ENCODE measurements at places on chromosomes 16 and 17.

- DNase-seq = no peak
These were observed 172.9 kb downstream of the FTO start for GRCh38 chr16:53876811-53877210.

DNA sequence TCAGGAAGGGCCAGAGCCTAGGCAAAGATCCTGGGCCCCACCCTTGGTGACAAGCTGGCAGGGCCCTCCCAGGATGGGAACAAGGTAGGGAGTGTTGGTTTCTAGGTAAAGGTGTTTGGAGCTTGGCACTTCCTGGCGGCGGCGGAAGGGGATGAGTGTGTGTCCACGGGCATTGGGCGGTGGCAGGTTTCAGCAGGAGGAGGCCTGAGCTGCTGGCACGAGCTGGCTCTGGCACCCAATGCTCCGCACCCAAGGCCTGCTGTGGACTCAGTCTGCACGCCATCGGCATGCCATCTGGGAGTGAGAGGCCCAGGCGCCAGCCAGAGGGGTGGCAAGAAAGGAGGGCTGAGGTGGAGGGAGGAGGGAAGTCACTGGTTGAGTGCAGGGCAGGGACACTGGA is 46.9 kb upstream of the TAC4 start:
- no peak for DNase-seq

DNA sequence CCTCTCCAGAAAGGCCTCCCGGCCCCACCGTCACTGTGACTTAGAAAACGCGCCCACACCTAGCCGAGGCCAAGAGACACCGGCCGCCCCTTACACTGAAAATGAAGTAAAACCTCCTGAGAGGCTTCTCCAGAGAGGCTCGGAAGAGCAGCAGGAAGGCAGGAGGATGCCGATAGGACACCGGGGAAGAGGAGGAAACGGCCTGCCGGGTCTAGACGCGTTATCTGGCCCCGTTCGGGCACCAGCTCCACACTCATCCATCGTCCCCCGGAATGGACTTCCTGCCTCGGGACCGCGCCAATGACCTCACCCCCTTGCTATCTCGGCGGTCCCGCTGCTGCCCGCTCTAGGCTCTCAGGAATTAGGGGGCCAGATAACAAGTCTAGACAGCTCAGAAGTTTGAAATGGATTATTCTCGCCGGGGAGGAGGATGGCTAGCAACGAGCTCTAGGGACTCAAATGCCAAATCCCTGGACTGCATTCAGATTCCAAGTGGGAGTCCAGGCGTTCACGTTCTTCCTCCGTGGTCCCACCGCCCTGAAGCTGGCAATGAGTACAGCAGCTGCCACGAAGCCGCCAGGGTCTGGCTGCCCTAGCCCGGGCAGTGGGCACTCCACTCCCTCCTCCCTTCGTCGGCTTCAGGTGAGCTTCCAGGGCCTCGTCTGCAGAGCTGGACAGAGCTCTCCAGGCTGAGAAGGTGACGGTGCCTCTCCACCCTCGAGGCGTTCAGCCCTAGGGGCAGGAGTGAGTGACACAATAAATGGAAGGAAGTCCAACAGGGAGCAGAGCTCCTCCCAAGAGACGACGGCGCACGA is 350.9 kb downstream of the FOXL1 start:
- no peak for DNase-seq

DNA sequence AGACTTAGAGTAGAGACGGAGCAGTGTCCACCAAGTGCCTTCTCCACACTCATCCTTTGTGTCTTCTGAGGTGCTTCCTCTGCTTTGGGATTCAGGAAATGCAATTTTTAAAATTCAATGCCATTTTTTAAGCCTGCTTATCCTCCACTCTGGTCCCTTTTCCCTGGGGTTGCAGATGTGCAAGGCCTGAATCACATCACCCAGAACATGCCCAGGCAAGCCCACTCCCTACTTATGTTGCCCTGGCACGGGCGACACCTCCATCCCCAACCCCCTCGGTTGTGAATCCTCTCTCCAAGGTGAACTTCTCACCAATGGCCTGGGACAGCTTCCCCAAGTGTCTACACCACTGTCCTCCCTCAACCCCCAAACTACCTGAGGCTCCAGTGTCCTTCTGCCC is 116.2 kb downstream of the C17orf67 start:
- DNase-seq = no peak

GRCh38 chr17:77645072-77646045 is 313.1 kb upstream of the TNRC6C start:
- DNase-seq = peak; percentile 15

GRCh38 chr16:483341-484075 is 44.0 kb upstream of the CAPN15 start:
- DNase-seq = no peak

DNA sequence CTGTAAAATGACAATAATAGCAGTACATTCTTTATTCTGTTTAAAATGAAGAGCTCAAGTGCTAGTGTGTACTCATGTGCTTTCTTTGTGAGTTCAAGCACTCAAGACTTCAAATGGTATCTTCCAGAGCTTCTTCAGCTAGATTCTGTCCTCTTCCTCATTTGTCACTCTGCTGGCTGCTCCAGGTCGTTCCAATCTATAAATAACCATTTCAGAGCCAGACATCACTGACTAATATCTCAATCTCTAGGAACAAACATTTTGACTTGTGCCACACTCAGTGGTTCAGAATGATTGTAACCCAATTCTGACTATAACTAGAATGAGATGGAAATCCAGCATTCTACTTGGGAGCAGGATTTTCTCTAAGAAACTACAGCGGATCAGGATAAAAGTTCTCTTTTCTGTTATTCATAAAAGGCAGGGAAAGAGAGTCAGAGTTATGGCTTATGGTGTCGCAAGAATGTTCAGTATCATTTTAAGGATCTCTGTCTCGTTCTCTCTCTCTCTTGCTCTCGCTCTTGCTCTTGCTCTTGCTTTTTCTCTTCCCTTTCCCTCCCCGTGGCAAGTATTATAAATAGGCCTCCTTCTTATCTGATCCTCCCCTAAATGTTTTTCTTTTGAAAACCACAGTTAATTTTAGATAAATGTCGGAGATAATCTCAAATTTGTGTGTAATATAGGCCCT is 116.3 kb upstream of the MAF start:
- DNase-seq = no peak

DNA sequence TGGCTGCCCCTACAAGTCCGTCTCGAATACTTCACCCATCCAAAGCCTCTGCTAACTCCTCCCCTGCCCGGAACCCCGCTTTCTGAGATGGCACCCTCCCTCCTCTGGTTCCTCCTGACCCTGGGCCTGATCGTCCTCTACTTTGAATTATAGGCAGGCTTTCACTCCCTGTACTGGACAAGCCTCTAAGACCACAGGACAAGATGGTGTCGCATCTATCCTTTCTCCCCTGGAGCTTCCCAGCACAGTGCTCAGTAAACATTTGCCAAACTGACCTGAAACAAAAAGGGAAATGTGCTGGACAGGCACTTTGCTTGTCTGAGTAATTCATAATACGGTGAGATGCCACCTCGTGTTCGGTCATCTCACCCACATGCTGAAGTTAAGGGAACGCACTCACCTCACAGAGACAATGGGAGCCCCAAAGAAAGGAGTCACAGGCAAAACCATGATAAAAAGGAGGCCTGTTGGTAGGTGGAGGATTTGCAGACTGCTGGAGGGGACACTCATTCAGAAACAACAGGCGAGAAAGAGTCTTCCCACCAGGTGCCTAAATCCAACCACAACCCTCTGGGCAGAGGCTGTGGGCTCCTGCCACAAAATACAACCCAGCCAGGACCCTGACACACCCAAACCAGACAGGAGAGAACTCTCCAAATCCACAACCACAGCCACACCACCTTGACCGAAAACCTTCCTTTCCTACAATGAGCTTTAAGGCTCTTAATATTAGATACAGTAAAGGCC is 28.2 kb downstream of the SNN start:
- no peak for DNase-seq

DNA sequence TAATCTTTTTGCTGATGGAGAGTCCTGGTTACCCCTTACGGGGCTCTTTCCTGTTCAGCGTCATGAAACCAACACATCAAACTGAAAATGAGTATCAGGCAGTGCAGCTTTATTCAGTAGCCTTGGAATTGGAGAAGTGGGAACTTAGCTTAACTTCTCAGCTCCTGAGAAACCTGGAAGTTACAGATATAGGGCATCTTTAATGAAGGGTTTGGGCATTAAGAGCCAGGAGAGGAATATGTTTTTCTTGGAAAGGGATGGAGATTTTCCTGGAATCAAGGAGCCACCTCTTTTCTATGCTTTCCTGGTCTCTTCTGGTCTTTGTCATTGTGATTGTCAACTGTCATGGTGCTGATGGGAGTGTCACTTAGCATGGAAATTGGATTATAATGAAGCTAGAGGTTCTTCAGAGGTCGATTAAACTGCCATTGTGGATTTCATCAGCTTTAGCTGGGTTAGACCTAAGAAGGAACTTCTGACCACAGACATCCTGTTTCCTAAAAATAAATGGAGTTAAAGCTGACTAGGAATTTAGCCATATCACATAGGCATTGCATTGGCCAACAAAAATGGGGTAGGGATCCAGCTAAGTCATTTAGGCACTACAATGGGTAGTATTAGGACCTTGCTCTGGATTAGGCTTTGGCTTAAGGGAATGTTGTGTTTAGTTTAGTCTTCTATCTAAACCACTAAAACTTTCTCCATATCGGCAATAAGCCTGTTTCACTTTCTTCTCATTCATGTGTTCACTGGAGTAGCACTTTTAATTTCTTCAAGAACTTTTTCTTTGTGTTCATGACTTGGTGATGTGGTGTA is 186.4 kb downstream of the BCAS3 start:
- no peak for DNase-seq

DNA sequence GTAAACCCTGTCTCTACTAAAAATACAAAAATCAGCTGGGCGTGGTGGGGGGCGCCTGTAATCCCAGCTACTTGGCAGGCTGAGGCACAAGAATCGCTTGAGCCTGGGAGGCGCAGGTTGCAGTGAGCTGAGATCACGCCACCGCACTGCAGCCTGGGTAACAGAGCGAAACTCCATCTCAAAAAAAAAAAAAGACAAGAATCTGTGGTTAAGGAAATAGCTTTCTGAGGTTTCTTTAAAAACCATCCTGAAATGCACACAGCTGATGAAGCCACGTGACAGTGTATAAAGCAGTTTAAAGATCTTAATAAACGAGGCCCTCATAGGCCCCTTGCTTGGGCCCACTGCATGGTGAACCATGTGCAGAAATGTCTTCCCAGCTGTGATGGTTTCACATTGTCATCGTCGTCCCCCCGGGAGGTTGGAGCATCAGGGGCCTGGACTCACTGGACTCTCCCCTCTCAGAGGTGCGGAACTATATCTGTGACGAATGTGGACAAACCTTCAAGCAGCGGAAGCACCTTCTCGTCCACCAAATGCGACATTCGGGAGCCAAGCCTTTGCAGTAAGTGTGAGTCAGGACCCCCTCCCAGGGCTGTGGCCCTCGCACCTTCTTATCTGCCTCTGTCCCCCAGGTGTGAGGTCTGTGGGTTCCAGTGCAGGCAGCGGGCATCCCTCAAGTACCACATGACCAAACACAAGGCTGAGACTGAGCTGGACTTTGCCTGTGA is 16.2 kb downstream of the ZNF276 start:
- no peak for DNase-seq

DNA sequence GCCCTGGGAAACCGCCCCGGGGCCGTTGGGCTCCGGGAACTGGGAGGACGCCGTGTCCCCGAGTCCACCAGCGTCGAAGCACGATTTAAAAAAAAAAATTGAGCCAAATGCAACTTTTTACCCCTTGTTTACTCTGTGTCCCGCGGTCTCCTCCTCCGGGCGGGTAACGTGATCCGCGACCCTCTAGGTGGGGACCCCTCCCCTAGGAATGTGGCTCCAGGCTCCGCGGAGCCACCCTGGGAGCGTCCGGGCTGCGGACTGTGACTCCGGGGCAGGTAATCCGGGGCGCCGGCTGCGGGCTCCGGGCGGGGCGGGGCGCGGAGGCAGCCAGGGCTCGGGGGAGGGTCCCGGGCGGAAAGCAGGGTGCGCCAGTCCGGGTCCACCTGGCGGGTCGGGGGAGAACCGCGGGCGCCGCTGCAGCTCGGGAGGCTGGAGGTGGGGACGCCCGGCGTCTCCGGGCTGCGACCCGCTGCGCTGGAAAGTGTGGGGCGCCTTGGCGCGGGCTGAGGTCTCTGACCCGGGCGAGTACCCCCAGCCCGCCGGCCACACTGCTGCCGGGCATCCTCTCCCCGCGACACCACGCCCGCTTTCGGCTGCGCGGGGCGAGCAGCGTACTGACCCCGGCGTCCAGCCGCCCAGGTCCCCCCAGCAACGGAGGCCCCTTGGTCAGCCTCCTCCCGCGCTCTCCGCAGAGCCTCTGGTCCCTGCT is 852 bp upstream of the HELZ start:
- DNase-seq = no peak

- DNase-seq = no peak
These were observed 801 bp downstream of the CHAD start for GRCh38 chr17:50467855-50468303.

GRCh38 chr16:62620275-62620674 is 584.0 kb upstream of the CDH8 start:
- no peak for DNase-seq

DNA sequence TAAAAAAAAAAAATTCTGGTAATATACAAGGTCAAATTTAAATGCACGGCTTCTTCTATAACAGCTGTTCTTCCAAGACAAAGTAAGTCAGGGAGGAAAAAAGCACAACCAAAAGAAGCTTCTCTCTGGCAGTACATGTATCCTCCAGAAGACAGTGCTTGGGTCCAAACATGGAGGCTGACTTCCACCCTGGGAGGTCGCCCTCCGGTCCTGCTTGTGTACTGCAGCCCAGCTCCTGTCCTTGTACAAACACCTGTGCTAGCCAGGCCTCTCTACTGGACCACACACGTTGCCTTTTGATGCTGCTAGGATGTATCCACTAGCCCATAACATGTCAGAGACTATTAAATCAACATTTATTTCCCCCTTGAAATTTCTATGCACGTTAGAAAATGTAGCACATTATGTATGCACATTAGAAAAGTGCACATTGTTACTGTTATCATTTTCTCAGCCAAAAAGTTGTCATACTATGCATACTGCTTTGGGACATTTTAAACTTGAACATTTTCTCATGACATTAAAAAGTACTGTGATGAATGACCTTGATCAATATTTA is 21.9 kb downstream of the TEKT3 start:
- no peak for DNase-seq

DNA sequence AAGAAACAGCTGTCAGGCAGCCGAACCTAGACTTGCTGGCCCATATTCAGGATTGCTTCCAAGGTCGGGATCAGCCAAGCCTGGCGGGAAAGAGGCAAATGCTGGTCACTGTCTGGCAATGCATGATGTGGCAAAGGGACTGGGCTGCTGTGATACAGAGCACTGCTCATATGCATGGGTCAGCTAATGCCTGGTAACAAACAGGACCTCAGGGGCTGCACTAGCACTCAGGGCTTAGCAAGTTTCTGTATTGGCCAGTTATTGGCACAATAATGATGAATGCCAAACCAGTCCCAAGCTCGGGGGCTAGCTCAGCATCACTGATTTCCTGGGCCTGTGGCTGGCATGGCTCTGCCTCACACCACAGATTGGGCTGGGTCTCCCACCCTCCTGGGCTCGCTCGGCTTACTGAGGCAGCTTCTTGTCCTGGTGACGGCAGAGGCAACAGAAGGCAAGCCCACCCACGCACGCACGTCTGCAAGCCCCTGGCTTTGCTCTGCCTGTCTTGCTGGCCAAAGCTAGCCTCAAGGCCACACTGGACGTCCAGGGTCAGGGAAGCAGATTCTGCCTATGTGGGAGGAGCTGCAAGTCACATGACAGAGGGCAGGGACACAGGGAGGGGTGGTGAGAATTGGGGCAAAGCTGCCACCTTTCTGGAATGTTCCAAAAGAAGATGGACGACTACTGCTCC is 21.4 kb upstream of the RPTOR start:
- no peak for DNase-seq

GRCh38 chr17:43803758-43804157 is 23.5 kb downstream of the CFAP97D1 start:
- DNase-seq = no peak

GRCh38 chr17:20988896-20989295 is 53.9 kb downstream of the USP22 start:
- DNase-seq = no peak

Measured in stimulated activated CD8-positive, alpha-beta memory T cell treated with anti-CD3 and anti-CD28 coated beads, Interleukin-4, amount 100 ng/mL, for 4 hours (primary cell).